ENCODE measurements at places on chromosomes 11 and 22. TPM values are rescaled to one million over a fixed set of nuclear protein-coding genes. Genes with fewer than 3 reads are reported as not detected.

The MIOX gene
- not detected for total RNA-seq

The CHST1 gene
- total RNA-seq: 1.7 TPM

The KCNJ1 gene
- not detected for total RNA-seq

The CLMP gene
- 15.2 TPM for total RNA-seq

The TRIM51 gene
- not detected for total RNA-seq

The ZNF215 gene
- total RNA-seq: 1.3 TPM

The OR8D4 gene
- not detected for total RNA-seq

The PATE4 gene
- not detected for total RNA-seq

The CASP12 gene
- not detected for total RNA-seq

The PLEKHB1 gene
- total RNA-seq: 0.46 TPM

The PGM2L1 gene
- total RNA-seq: 17.0 TPM

The CEND1 gene
- 2.5 TPM for total RNA-seq

The MAPK11 gene
- total RNA-seq: 4.7 TPM

The NUDT22 gene
- total RNA-seq: 41.9 TPM

The HIC2 gene
- total RNA-seq: 2.7 TPM

The CACNA1I gene
- total RNA-seq: 0.02 TPM

The TRIM51G gene
- not detected for total RNA-seq

The APOBEC3C gene
- 26.6 TPM for total RNA-seq

The KIF18A gene
- 15.5 TPM for total RNA-seq

The SF3B2 gene
- 172 TPM for total RNA-seq

The PHOX2A gene
- not detected for total RNA-seq

The MEI1 gene
- not detected for total RNA-seq

The IL18 gene
- total RNA-seq: 101 TPM

The GDPD4 gene
- not detected for total RNA-seq

The ABCC8 gene
- 2.3 TPM for total RNA-seq

The GRAP2 gene
- not detected for total RNA-seq

The APOBEC3B gene
- total RNA-seq: 27.4 TPM

The SIAE gene
- 14.0 TPM for total RNA-seq

The CCDC134 gene
- 3.6 TPM for total RNA-seq

The KLHDC7B gene
- total RNA-seq: 0.03 TPM

The C11orf21 gene
- not detected for total RNA-seq
